ENCODE measurements at places on chromosomes 5 and 9.

DNA sequence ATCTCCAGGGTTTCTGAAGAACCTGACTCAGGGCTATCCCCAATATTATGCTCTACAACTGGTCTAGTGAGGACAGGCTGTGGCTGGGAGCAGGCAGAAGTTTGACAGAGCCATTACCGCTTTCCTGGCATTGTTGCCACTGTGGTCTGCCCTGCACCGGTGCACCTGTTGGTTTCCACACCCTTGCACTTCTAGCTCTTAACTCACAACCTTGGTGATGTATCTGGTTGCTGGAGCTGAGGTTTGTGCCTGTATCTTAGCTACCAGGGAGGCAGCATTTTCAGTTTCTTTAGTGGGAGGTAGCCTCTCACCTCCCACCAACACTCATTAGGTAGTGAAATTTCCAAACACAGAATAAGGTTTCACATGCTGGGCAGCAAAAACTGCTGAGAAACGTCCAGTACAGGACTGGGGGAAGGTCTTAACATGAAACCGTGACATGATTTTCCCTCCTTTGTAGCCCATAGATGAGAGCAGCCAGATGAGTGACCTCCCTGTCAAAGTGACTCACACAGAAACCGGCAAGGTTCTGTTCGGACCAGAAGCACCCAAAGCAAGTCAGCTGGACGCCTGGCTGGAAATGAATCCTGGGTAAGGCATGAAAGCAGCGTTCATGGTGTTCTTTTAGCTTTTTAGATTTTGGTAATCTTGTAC lies 57.7 kb downstream of the SMARCA2 start:
- no peak for DNase-seq

GRCh38 chr5:135313405-135313804 lies 85.6 kb downstream of the MACROH2A1 start:
- no peak for DNase-seq

DNA sequence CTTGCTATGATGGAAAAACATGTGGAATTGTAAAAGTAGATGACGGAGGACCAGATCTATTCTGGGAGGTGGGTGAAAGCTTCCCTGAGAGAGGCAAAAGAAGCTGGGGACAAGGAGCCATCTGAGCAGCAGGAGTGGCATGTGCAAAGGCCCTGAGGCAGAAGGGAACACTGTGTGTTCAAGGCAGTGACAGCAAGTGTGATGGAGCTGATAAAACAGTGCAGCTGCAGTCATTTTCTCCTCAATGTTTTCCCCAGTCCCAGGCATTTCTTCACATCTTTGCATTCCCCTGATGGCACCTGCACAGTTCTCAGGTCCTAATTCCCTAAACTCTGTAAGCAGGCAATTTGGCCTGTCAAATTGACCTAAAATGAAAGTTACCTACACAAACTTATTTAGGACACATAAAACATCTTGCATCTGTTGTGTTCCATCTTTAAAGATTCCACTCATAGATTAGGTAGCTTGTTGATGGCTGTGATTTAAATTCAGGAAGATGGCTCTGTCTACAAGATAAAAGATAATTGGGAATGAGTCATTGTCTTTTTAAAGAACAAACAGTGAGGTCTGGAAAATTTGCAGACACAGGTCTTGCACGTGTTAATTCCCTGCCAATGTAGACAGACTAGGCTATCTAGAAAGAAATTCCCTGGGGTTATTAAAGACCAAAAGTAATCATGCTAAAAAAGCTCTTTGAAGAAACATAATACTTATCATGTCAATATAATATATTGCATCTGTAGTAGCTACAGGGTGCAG lies 289.6 kb upstream of the SGCD start:
- DNase-seq, result no peak

- DNase-seq, result no peak
Observed at GRCh38 chr9:123816817-123817472, 113.0 kb downstream of the DENND1A start.

- DNase-seq, result no peak
Observed at GRCh38 chr5:80874162-80874561, 86.0 kb upstream of the RASGRF2 start.

DNA sequence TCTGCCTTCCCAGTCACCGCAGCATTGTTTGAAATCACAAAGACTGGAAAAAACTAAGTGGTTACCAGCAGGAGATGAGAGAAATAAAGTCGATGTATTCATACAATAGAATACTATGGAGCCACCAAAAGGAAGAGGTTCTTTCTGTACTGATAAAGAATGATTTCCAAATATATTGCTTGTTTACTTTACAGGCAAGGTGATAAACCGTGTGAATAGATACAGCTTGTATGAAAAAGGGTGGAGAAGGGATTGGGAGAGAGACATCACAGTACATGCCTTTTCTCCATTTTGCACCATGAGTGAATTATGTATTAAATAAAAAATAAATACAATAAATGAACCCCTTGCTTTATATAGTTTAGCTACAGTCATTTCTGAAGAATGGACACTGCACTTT lies 91.7 kb downstream of the RFK start:
- DNase-seq, result no peak

GRCh38 chr5:111069839-111070238 lies 1.7 kb upstream of the TSLP start:
- no peak for DNase-seq

- no peak for DNase-seq
Observed at GRCh38 chr5:180791611-180792213, 10.9 kb downstream of the MGAT1 start.

- DNase-seq, result no peak
Observed at GRCh38 chr5:56814361-56814962, 887 bp upstream of the MAP3K1 start.

GRCh38 chr5:172144931-172145869 lies 42.8 kb downstream of the STK10 start:
- DNase-seq, result no peak

DNA sequence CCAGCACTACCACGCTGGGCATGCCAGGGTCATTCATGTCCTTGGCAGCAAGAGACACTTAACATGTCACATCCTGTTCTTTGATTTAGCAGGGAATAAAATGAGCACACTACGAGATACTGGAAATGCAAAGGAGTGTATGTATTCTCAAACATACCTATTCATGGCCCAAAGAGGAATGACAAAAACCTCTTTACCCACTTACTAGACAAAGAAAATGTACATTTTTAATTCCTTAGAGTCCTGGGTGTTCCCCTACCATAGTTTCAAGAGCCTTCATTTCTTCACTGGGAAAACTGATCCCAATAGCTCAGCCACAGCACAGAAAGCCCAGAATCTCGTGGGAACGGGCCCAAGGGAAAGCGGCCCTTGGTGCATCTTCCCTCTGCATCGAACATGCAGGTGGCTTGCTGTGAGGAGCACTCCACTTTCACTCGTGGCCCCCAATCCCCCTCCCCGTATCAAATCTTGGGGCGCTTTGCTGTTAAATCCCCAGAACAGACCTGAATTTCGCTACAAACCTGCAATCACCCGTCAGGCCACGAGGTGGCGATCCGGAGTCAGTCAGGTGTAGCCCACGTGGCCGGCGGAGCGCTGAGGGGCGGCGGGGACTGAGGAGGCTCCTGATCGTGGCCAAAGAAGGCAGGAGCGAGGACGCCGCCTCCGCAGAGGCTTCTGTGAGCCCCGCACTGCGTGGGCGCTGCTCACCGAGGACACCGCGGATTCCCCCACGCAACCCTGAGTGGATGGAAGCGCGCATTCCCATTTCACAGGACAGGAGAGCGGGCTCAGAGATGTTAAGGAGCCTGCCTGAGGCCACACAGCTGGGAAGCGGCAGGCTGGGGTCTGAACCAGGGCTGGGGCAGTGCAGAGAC lies 91.4 kb downstream of the LMX1B start:
- no peak for DNase-seq

DNA sequence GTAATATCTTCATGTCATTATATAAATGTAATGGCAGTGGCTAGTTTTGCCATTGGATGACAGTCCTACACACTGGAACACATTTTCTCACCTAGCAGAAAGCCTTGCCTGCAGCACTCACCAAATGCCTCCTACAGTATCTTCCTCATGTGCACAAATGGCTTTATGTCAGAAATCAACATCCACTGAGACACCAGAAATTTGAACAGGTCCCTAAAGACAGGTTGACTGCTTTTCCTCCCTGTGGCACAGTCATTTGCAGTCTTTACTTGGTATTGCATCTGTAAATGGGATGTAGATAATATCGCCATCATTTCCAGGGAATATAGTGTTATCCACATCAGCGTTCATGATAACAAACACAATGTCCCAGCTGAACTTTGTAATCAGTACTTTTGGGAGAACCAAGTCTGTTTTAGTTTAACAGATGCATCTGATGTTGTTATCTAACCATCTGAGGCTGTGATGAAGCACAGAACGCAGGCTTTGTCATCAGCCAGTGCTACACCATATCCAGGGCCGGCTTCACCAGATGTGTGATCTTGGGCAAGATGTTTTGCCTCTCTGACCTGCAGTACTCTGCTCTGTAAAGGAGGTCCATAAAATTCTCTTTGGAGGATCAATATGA lies 83.9 kb upstream of the TAS2R1 start:
- DNase-seq, result no peak

DNA sequence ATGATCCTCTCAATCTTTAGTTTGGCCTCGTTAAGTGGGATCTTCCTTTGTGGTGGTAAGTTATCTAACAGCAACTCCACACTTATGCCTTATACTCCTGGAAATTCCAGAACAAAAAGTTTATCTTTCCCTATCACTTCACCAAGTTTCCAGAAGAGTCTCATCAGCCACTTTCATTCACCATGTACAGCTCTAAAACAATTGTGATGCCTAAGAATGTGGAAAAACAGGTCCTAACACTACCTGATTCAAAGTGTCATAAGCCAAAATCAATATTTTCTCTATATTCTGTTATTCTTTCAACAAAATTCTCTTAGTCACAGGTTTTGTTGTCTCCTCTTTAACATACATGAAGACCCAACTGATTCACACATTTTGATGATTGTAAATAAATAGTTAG lies 342.4 kb upstream of the TYRP1 start:
- DNase-seq, result no peak

DNA sequence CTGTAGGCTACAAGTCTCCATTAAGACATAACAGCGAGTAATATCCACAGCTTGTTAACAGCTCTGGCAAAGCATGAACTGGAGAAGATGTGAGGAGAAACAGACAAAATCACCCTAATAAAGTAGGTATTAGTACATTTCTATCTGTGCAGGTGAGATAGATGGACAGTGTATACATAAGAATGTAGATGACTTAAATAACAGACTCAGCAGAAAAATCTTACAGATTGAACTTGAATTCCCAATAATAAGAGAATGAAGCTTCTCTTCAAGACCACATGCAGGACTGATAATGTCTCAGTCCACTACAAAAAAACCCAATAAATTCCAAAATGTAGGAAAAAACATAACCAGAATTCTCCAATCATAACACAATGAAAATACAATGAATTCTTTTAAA lies 153.0 kb downstream of the IRX2 start:
- DNase-seq, result no peak

GRCh38 chr5:109707531-109707930 lies 17.8 kb downstream of the MAN2A1 start:
- DNase-seq, result no peak

DNA sequence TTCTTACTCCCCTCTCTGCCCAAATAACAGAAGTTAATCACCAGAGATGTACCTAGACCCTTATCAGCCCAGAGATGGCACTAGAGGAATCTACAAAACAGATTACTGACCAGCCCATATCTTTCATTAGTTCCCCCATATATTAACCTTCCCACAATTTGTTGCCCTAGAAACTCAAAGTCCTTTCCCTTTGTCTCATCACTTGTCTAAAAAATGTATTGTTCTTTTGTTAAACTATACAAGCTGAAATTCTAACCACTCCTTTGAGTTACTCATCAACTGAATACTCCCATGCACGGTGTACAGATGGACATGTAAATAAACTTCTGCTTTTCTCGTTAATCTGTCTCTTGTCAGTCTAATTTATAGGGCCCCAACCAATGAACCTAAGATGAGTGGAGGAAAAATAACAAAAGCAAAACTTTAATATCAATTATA lies 130.9 kb downstream of the CCDC192 start:
- DNase-seq, result no peak

DNA sequence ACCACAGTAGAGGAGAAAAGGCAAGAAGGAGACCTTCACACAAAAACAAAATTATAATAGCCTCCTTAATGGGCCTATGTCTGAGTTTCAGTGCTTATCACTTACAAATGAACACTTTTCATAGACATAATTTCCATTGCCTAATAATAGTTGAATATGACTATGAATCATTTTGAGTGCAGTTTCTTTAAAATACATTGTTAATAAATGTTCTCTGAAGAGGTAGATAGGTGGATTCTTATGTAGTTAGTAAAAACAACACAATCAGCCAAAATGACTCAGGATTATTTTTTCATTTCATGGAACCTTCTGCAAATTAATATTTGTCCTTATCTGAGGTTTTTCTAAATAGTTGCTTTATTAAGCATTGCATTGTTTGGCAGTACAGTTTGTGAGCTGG lies 45.6 kb downstream of the DAPK1 start:
- no peak for DNase-seq

GRCh38 chr9:8600914-8601680 lies 801.5 kb upstream of the DMAC1 start:
- no peak for DNase-seq

- DNase-seq, result no peak
Observed at GRCh38 chr9:135596211-135596610, 34.7 kb downstream of the PAEP start.

- no peak for DNase-seq
Observed at GRCh38 chr9:93451849-93452709, 594 bp downstream of the FAM120A start.

DNA sequence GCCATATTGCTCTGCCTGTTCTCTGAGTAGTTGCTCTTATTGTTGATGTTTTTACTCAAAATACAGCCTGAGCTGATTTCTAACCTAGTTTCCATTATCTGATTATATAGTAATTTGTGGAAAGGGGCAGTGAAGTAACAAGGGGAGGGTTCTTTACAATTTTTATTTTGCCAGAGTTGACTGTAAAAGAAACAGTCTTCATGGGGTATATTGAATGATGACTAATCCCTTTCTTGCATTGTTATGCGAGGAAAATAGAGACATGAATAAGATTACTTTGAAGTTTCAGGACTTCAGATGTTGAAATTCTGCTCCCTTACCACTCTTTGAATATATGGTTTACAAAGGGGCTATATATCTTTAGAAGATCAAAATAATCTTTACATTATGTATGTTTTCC lies 9.1 kb upstream of the LRRC70 start:
- DNase-seq, result no peak

DNA sequence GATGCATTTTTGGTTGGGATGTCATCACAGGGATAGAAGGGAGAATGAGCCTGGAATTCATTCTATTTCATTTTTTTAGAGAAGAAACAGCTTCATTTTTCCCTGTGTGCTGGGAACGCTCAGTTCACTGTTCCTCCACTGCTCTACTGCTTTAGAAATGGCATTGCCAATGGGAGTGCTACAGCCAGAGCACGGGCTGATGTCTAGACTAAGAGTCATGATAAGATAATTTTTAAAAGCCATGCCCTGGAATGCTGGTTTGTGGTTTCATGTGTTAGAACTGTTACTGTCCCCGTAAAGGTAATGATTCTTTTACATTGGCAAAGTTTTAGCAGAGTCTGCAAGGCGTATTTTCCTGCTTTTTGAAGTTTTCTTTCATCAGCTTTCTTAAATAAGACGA lies 119.6 kb downstream of the SEMA6A start:
- DNase-seq, result no peak

GRCh38 chr5:174386846-174387245 lies 337.5 kb upstream of the MSX2 start:
- DNase-seq, result no peak

- no peak for DNase-seq
Observed at GRCh38 chr5:78841767-78842166, 143.3 kb downstream of the ARSB start.

- DNase-seq, result no peak
Observed at GRCh38 chr5:40981420-40981819, 72.1 kb downstream of the C7 start.

- no peak for DNase-seq
Observed at GRCh38 chr9:36163786-36164170, 5.4 kb upstream of the CCIN start.

Measured in GM12878 (cell line).